ENCODE measurements at places on chromosomes 3 and 15.

DNA sequence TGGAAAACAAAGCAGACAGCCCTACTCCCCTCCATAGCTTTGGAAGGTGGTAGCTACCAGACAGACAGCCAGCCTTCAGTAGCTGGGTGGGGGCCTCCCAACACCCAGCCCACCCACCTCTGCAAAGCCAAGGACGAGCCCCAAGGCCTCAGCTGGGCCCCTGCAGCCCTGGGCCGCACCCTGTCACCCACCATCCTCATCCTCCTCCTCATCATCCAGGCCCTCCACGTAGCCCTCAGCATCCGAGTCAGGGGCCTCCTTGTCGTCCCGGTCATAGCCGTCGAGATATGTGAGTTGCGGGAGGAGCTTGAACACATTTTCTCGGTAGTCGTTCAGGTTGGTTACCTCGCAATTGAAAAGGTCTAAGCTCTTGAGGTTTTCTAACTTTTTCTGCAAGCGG lies 36.5 kb downstream of the ANP32A start:
- no peak for DNase-seq

GRCh38 chr15:69590932-69591524 lies 138.4 kb downstream of the RPLP1 start:
- DNase-seq: no peak

DNA sequence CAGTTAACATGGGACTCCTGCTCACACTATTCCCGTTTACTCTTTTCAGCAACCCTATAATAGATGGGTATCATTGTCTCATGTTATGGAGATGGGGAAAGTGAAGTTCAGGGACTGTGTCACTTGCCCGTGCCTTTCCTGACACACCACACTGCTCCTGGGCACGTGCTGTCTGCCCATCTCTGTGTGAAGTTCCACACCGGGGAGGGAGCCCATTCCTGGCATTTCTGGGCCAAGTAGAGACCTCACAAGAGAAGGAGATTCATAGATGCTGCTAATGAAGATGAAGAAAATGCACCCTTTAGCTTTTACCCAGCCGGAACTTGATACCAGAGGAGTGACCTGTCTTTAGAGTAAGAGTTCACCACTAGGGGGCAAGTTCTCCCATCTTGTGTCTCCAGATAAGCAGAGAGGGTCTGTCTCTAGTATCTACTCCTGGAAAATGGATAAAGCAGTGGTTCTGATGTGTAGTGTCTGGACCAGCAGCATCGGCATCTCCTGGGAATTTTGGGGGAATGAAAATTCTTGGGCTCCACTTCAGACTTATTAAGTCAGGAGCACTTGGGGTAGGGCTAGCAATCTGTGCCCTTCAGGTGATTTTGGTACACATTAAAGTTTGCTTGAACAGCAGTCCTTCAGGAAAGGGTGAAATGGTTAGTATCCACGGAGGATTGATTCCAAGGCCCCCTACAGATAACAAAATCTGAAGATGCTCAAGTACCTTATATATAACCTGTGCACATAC lies 2.0 kb upstream of the TOPBP1 start:
- DNase-seq: no peak

DNA sequence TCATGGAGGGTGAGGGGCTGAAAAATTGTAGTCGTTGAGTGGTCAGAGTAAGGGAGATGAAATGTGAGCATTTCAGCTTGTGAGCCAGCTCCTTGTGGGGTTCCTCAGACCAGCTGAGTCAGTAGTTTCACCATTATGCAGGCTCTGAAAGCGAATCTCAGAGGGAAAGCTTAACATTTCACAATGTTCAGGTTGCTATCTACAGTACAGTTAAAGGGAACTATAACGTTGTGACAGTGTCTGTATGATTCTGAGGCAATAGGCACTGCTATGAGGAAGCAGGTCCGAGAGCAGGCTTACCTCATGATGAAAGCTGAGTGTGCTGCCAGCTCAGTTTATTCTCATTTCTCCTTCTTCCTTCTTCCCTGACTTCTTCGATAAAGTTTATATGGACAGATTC lies 469.6 kb downstream of the EDEM1 start:
- no peak for DNase-seq

GRCh38 chr15:57696146-57696545 lies 10.4 kb upstream of the POLR2M start:
- no peak for DNase-seq

- DNase-seq: no peak
These were observed 8.1 kb upstream of the PHC3 start for GRCh38 chr3:170189398-170190256.

DNA sequence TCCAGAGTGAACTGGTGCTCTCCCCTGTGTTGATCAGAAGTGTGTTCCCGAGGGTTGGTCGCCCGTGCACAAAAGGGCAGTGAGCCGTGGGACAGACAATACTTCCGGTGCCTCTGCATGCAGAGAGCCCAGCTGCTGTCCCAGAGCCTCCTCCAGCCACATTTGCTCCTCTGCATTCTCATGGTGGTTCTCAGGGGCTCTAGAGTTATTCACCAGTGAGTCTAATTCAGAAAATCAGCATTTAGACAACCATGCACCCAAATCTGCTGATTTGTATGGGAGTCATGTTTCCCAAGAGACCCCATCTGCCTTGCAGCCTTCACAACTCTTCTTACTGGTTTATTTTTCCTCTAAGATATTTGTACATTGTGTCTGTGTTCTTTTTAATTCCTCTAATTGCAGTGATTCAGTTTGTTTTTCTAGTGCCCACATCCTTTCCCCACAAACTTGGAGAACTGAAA lies 107.0 kb upstream of the SPRED1 start:
- no peak for DNase-seq

GRCh38 chr3:134033315-134033996 lies 3.7 kb upstream of the SLCO2A1 start:
- no peak for DNase-seq

Data from right forelimb (tissue), 1 donor.